ENCODE measurements at places on chromosomes 6 and 20.

DNA sequence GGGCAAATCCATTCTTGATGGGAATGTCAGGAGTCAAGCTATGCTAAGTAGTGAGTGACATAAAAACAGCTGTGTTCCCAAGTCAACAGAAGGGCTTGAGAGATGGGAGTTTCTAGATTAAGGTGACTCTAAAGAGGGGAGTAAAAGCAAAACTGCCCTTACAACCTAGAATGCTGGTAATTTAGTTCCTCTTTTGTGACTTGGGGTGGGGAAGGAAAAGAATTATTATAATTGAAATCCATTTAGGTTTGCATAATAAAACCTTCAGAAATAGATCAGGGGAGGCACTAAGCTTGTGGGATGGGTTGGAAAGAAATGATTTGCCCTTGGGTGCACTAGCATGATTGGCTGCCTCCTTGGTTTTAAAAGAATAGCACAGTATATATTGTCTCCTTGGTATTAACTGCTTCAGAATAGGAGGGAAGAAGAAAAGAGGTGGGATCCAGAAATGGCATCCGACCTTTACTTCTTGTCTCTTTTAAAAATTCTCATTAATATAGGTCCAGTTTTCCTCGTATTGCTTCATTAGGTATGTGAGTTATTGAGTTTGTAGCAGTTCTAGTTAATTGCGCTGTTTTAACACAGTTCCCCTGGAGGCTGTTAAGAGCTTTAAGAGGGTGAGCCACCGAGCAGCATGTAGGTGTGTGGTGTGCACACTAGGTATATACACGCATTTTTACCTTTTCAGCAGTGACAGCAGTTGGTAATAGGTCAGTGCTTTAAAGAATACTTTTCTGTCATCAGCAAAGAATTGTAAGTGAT lies 95.3 kb upstream of the VSTM2L start:
- no peak for DNase-seq

GRCh38 chr6:40960742-40961430 lies 78.1 kb downstream of the UNC5CL start:
- DNase-seq, result no peak

DNA sequence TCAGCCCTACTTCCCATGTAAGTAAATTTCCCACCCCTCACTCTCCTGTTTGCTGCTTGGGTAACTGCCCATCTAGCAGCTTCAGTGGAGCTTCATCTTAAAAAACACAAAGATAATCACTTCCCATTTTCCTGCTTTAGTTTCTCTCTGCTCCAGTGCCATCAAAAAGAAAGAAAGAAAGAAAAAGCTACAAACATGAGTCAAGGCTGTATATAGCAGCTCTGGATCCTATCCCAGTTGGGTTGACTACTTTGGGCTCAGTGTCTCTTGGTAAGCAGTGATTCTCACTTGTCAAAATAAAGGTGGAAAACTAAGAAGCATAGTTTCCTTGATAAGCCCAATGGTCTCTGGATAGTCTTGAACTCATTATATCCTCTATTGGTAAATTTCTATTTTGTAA lies 48.7 kb upstream of the SRPK1 start:
- DNase-seq, result no peak

- DNase-seq, result no peak
Measured at GRCh38 chr6:27049863-27050781, 197.4 kb upstream of the PRSS16 start.

GRCh38 chr6:44397424-44398164 lies 10.1 kb downstream of the CDC5L start:
- DNase-seq, result no peak
